ENCODE measurements at places on chromosomes 5 and 9.
A peak's percentile ranks its signal among the peaks of the same experiment; 100 is the strongest.

GRCh38 chr5:58362135-58362534 is 97.8 kb downstream of the PLK2 start:
- no peak for DNase-seq

DNA sequence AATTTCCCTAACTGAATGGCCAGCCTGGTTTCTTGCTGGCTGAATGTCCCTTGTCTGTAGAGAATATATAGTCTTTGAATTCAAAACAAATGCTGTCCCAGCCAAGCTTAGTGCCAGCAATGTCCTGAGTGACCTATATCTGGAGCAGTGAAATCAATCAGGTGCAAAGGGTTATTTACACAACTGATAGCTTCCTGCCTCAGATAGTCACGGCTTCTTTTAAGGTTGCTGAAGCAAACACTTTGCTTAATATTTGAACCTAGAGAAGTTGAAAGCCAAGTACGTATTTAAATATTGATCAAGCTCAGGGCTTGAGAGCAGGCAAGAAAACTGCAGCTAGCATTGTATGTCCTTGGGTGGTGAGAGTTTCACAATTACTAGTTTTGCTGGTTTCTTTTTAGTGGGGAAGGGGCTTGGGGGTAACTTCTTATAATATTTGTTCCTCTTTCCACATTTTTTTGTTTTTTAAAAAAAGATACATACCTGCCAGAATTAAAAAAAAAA is 2.0 kb upstream of the ARHGEF28 start:
- DNase-seq = no peak

DNA sequence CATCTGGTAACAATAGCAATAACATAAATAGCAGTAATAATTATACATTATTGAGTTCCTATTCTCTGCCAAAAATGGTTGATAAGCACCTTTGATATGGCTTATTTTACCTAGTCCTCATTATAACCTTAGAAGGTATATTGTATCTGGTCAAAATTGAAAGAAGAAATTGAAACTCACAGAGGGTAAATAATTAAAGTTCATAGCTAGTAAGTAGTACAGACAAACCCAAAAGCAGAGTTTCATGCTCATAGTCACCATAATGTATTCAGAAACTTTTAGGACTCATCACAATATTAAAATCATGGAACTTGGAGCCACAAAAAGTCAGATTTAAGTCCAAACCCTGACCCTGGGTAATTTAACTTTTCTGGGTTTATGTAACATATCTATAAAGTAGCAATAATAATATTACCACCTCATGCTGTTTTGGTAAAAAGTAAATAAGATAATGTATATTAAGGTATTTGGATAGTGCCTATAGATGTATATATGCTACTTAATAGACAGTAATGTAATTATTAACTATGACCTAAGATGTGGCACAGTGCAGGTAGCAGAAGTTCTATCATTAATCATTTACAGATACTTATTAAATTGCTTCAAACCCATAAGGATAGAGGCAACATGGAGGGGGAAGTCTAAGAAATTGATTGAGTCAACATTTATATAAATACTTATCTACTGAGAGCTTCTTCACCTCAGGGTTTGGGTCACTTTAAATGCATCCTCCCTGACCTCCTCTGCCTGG is 32.4 kb downstream of the STK32A start:
- DNase-seq = no peak

- DNase-seq = no peak
Measured at GRCh38 chr5:54595721-54596120, 78.2 kb downstream of the SNX18 start.

- no peak for DNase-seq
Measured at GRCh38 chr9:109792951-109793546, 13.1 kb downstream of the PALM2AKAP2 start.

DNA sequence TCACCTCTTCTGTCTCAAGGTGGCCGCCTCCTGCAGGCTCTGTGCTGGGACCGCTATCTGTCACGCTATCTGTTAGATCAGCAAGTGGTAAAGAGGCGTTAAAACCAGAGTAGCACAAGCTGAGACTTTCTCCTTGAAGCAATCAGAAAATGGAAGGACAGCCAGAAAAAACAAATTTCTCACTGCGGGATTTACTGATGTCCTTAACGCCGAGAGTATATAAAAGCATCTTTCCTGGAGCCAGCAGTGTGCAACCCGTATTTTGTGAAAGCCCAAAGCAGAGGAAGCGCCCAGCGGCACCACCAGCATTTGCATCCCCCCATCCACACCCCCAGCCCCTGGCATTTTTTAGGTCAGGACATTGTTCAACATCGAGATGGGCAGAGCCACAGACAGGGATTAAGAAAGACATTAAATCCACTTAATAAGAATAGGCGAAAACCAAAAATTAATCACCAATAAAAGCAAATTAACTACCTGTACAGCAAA is 48.6 kb downstream of the DUSP1 start:
- DNase-seq = peak; percentile 51

DNA sequence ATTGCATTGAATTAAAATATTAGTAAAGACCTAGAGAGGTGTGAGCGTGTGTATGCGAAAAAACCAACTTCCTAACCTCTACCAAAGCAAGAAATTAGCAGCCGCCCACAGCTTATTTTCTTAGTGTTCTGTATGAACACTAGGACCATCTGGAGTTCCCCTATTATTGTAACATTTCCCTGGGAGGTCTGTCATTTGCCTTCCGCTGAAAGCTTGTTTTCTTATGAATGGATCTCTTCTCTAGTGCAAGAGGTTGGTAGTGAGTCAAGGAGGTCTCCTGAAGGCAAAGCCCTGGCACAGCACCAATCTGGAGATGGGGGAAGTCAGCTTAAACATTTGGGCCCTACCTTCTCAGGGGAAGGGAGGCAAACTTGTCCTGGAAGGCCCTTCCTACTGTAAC is 10.8 kb downstream of the TNFSF8 start:
- DNase-seq = no peak

DNA sequence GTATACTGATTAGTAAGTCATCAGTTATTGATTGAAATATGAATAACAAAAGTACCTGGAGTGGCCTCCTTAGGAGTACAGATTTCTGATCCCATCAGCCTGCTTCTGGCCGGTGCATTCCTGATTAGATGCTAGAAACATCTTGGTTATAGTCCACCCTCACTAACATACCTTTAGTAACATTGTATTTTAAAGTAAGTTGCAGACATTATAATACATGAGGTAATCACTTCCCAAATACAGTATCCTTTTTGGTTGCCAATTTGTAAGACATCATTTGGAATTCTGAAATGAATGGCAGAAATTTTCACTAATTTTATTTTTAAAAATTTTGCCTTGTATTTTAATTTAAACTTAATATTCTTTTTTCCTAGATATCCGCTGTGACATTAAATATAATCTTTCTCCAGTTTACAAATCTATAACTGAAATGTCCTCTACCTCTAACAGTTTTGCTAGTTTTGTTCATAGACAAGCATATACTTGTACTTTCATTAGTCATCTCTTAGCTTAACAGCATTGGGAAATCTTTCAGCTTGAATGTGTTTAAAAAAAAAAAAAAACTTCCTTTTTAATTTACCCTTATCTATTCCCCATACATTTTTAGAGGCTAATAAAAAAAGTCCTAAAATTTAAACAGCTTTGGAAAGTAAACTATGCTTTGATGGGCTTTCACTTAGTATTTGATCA is 178.9 kb downstream of the XRCC4 start:
- no peak for DNase-seq

DNA sequence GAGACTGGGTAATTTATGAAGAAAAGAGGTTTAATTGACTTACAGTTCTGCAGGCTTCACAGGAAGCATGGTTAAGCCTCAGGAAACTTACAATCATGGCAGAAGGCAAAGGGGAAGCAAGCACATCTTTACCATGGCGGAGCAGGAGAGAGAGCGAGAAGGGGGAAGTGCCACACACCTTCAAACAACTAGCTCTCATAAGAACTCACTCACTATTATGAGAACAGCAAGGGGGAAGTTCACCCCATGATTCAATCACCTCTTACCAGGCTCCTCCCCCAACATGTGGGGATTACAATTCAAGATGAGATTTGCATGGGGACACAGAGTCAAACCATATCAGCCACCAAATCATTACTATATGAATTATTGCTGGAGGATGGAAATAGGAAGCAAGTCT is 30.3 kb upstream of the STX17 start:
- DNase-seq = no peak

DNA sequence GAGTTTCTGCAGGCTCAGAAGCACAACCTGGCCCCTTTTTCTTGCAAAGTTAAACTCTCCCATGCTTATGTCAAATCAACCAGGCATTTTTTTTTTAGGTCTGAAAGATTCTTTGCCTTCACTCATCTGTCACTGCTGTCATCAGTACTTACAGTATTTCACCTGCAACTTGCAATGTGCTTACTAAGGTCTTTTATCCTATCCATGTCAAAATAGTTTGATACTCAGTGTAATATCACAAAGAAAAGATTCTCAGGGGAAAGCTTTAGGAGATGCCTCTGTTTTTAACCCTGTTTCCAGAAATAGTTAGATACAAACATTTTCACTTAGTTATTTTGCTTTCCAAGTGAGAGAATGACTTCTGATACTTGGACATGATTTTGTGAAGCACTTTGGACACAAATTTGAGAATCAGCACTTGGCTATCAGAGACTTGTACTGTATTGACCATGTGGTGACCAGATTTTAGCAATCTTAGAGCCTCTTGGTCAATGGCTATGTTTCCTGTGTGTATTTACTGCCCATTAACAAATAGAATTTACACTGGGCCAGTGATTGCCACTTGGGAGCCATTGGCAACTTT is 428.2 kb downstream of the IRX1 start:
- no peak for DNase-seq

DNA sequence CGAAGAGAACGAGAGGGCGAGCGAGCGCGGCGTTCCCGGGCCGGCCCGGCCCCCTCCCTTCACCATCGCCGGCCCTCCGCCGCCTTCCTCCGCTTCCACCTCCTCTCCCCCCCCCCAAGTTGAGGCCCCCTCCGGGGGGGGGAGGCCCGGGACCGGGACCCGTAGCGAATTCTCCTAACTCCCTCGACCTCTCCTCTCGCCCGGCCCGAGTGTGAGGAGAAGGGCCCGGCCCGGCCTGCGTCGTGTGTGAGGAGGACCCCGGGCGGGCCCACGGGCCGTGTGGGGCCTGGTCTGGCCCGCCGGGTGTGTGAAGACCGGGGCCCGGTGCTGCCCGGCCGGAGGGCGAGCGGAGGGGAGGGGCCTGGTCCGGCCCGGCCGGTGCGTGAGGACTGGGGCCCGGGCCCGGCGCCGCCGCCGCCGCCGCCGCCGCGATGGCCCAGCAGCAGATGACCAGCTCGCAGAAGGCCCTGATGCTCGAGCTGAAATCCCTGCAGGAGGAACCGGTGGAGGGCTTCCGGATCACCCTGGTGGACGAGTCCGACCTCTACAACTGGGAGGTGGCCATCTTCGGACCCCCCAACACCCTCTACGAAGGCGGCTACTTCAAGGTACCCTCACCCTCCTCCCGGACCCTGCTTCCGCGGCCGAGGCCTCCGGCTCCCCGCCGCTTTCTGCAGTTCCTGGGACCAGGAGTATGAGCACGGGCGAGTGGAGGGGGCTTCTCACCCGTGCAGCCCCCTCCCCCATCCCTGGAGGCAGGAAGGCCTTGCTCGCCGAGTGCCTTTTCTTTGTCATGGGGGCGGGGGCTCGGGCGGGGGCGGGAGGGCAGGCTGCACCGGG is 587 bp downstream of the UBE2R2 start:
- peak; percentile 66 for DNase-seq

- DNase-seq = no peak
Measured at GRCh38 chr5:176959051-176959450, 47.5 kb downstream of the UIMC1 start.

GRCh38 chr9:104143550-104143910 is 49.4 kb downstream of the SMC2 start:
- DNase-seq = no peak

- no peak for DNase-seq
Measured at GRCh38 chr5:45507178-45507577, 189.0 kb downstream of the HCN1 start.

DNA sequence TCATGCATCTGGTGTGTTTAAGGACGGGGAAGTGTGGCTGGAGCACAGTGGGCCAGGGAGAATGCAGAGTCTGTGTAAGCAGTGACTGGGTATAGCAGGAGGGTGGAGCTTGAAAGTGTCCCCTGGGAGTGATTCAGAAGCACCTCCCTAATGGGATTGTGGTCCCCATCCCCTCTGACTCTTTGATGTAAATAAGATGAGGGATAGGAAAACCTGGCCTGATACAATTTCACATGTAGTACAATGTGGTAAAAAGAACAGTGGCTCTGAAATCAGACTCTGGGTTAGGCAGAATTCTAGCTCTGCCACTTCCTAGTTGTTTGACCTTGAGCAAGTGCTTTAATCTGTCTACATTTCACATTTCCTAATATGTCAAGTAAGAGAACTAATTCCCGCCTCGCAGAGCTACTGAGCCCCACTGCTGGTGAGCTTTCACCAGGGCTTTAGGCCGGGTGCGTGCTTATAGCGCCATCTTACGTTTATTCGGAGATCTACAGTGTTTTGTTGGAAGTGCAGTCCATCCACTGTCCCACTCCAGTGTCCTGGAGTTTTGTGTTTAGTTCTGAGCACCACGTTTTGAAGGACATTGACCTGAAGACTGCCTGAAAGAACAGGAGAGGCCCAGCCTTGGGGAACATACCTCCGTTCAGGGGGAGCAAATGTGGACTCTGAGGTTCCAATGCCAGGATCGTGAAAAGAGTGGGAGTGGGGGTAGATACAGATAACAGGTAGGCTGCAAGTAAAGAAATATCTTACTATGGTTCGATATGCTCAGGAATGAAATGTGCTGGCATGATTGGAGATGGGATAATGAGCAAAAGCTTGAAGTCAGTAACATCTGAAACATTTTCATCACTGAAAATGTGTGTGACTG is 51.2 kb upstream of the TESK1 start:
- DNase-seq = peak; percentile 17

DNA sequence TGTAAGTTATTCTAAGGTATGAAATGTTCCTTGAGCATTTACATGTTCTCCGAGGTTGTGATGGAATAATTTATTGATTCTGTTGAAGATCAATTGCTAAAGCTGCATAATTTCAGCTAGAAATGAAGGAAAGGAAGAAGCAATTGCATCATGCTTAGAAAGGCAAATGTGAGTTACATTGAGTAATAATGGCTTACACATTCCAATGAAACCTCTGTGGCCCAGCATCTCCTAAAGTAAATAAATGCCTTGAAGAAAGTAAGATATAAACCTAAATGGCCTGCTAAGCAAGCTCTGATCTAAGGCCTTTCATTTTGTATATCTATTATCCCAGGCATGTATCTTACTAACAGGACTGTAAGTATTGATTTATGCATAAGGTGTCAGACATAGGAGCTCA is 677.3 kb upstream of the RGMB start:
- DNase-seq = no peak
